Left cardiac atrium (tissue), 4 donors: ENCODE measurements at places on chromosomes 3 and 15. TPM values are rescaled to one million over a fixed set of nuclear protein-coding genes. Genes with fewer than 3 reads are reported as not detected.

GRCh38 chr15:77596821-77597803, 35.6 kb downstream of the LINGO1 start:
- DNase-seq: no peak

GRCh38 chr3:38276917-38277630, 5.0 kb upstream of the SLC22A14 start:
- no peak for DNase-seq

DNA sequence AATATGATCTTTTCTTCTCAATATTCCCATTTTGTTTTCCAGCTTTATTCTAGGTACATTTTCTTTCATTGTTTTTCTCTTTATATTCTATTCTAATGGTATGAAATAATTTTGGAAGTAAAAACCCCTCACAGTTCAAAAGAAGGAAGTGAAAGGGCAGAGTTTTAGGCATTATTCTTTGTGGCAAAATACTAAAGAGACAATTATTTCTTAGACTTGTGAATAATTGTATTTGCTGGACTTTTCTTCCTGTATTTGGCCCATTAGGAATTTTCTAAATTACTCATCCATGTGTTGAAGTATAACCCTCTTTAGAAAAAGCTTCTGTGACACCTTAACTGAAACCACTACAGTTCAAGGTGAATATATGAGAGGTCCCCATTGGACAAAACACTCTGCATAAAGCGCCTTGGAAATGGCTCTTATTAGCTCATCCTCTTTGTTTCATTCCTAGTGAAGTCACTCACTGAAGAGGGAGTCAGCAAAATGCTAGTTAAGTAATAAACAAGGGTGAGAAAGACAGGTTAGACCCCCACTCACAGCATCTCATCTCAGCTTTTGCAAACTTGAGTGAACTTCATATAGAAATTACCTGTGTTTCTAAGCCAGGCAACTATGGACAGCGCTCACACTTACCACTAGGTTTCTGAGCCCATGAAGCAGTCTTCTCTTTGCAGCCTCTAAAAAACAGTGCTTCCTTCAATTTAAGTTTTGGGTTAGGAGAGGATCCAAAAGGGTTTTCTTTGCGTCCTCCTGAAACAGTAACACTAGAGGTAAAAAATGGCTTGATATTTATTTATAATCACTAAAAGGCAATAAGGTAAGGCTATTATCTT, 327.5 kb downstream of the ARPP21 start:
- no peak for DNase-seq

- DNase-seq: no peak
These were observed 184.2 kb upstream of the PDZRN3 start for GRCh38 chr3:73808862-73809509.

DNA sequence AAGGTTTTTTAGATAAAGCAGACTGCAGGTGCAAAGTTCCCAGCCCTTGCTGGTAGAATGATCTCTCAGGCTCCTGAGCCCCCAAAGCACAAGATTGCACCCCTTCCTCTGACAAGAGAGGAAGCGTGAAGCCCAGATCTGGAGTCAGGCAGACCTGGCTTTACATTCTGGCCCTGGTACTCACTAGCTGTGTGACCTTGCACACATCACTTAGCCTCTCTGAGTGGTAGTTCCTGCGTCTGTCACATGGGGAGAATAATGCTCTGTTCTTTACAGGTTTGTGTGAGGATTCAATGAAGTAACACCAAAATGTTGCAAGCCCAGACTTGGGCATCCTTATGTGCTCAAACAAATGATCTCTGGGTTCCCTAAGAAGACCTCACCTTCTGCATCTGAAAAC, 141.5 kb downstream of the SMAD6 start:
- DNase-seq: no peak

DNA sequence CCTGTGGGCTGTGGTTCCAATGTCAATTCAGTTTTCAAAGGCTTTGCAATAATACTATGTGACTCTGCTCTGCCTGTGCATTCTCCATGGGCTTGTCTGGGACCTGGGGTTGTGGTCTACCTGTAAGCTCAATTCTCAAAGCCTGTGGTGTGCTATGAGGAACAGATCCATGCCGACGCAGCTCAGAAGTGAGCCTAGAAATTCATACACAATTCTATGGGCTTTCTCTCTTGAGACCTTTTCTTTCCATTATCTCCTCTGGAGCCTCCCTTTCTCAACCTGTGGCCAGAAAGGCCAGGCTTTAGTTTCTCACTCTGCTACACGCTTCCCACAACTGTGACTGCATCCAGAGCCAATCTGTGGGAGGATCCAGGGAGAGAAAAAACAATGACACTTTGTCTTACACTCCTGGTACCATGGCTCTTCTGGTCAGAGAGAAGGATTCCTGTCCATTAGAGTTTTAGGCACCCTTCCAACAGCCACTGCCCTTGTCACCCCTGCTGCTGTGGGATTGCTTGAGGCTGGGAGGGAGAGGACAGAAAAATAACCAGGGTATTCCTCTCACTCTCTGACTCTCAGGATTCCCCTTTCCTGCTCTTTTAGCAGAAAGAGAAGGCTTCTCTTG, 34.1 kb upstream of the KLF13 start:
- DNase-seq: no peak

- no peak for DNase-seq
These were observed 24.5 kb downstream of the CHDH start for GRCh38 chr3:53821631-53822121.

RABL3 gene
- 15.2 TPM for total RNA-seq

CACNA2D3 gene
- 17.3 TPM for total RNA-seq

KLHL6 gene
- total RNA-seq: 2.1 TPM

STRIT1 gene
- total RNA-seq: not detected
